Activated T-cell treated with anti-CD3 and anti-CD28 coated beads for 24 hours (primary cell): ENCODE measurements at places on chromosomes 12 and 14.

GRCh38 chr12:57456145-57456700 is 1.1 kb downstream of the INHBE start:
- no peak for DNase-seq

GRCh38 chr12:39610436-39611025 is 9.1 kb downstream of the ABCD2 start:
- DNase-seq = no peak

- no peak for DNase-seq
Measured at GRCh38 chr14:103495854-103496253, 26.8 kb downstream of the CKB start.

- no peak for DNase-seq
Measured at GRCh38 chr12:77308056-77308455, 242.7 kb upstream of the E2F7 start.

GRCh38 chr12:3285570-3285969 is 205.4 kb upstream of the PRMT8 start:
- DNase-seq = no peak
